ENCODE measurements at places on chromosomes 4 and X.

- no peak for DNase-seq
Observed at GRCh38 chrX:53356186-53356585, 66.3 kb downstream of the SMC1A start.

- DNase-seq = peak; percentile 28
Observed at GRCh38 chrX:119004920-119005524, 30.6 kb downstream of the LONRF3 start.

- DNase-seq = no peak
Observed at GRCh38 chrX:105282077-105282476, 61.6 kb upstream of the TEX13A start.

DNA sequence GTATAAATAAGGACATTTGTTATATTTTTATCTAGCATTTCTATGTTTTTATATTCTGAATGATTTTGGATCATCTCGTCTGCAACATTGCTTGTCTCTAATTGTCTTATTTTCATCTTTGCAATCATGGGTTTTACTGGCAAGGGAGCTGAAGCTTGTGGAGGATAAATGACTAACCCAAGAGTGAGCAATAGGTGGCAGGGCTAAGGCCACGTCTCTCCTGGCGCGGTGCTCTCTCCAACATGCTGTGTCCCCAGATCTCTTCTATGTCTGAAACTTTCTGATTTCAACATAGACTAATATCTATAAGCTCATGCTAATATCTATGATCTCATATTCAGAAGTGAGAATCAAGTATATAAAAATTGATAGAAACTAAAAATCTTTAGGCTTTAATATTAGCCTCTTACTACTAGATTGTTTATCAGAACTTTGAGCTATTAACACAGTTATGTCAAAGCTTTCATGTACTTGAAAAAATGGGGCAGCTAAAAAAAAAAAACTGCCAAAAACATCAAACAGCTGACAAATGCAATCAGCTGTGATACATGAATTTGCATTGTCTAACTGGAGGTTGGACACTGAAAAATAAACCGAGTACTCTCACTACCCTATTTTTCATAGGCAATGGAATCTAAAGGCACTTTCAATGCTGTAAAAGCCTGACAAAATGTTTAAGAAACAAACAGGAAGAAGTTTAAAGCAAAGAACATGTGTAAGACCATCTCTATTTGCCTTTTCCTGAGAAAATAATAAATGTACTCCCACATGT is 169.2 kb downstream of the TMA16 start:
- no peak for DNase-seq

- no peak for DNase-seq
Observed at GRCh38 chr4:168884251-168885124, 125.6 kb downstream of the CBR4 start.

DNA sequence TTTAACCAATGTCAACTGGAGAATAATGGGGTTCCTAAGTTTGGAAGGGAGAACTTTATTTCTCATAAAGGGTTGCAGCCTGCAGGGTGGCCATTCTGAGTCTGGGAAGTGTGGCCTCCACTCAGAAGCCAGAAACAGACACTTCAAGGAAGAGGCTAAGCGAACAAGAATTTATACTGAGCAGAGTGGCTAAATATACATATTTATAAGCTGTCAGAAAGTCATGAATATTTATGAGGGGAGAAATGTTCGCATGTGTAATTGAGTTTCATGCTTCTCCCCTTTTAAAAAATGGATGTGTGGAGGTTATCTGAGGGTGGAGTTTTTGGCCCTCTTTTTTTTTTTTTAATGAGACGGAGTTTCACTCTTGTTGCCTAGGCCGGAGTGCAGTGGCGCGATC is 78.1 kb upstream of the PLAC8 start:
- no peak for DNase-seq

- DNase-seq = peak; percentile 8
Observed at GRCh38 chr4:72569719-72570235, 756 bp upstream of the ADAMTS3 start.

DNA sequence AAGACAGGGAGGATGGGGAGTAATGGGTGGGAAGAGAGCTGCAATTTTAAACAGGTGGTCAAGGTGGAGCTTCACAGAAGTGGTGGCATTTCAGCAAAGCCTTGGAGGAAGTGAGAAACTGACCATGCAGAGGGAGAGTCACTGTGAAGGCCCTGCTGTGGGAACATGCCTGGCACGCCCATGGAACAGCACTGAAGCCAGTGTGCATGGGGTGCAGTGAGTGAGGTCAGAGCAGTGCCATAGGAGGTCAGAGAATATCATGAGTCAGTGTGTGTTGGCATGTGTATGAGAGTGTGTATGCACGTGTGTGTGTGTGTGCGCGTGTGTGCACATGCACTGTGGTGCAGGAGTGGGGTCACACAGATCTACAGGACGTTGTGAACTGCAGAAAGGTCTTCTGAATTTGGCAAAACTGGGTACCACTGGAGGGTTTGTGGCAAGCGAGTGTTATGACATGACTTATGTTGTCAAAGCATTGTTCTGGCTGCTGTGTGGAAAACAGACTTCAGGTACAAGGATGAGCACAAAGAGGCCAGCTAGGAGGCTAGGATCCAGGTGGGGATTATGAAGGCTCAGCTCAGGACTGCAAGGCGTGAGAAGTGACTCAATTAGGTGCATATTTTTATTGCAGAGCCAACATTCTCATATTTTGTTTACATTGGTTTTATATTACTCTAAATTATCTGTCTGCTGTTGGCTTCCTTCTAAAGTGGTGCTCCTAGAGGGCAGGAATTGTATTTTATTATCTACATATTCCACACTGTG is 34.0 kb downstream of the ZNF827 start:
- DNase-seq = no peak

GRCh38 chr4:187184508-187184907 is 460.9 kb upstream of the FAT1 start:
- no peak for DNase-seq

Measured in tibial nerve (tissue), 4 donors.